ENCODE measurements at places on chromosomes 7 and 10. TPM values are rescaled to one million over a fixed set of nuclear protein-coding genes. Genes with fewer than 3 reads are reported as not detected.

The HOXA4 gene
- total RNA-seq = 0.55 TPM

The LRMDA gene
- 19.7 TPM for total RNA-seq

The HYCC1 gene
- 12.1 TPM for total RNA-seq

DNA sequence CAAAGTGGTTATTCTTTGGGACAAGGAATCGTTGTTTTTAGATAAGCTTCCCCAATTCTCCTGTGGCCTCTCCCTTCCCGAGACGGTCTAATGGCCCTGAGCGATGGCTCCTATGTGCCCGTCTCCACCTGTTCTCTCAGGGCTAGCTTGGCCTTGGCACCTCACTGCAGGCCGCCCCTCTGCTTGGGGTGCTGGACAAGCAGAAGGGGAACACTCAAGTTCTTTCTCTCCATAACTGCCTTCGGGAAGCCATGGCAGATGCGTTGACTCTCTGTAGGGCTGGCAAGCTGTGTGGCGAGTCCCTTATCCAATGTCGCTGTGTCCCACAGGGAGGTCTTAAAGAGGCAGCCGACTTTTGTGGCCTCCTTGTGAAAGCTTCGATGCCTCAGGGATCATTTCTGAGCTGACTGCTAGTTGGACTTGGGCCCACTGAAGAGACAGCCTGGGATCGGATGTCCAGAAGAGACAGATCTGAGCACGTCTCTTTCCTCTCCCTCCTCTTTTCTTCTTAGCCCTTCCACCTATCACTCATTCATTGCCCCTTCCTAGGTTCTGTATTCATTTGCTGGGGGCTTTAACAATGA, 70.8 kb downstream of the GRK5 start:
- DNase-seq = no peak

The NPC1L1 gene
- 17.3 TPM for total RNA-seq
